ENCODE measurements at places on chromosomes 5 and 9.

DNA sequence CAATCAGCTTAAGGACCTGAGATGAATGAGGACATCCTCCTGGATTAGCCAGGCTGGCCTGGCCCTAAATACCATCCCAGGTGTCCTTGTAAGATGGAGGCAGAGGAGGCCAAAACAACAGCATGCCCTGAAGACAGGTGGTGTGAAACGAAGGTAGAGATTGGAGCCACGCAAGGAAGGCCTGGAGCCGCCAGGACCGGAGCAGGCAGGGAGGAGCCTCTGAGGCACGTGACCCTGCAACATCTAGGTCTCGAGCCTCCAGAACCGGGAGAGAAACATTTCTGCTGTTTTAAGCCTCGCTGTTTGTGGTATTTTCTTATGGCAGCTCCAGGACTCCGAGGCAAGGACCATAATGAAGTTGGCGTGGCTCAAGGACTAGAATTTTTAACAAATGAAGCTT lies 9.7 kb upstream of the COL5A1 start:
- DNase-seq = peak; percentile 20

- peak; percentile 67 for DNase-seq
These were observed 1237.9 kb downstream of the CDH12 start for GRCh38 chr5:21615195-21615765.

- DNase-seq = no peak
These were observed 306.2 kb upstream of the NREP start for GRCh38 chr5:112063191-112063590.

- peak; percentile 55 for DNase-seq
These were observed 171.2 kb downstream of the CWC27 start for GRCh38 chr5:64939772-64940510.

DNA sequence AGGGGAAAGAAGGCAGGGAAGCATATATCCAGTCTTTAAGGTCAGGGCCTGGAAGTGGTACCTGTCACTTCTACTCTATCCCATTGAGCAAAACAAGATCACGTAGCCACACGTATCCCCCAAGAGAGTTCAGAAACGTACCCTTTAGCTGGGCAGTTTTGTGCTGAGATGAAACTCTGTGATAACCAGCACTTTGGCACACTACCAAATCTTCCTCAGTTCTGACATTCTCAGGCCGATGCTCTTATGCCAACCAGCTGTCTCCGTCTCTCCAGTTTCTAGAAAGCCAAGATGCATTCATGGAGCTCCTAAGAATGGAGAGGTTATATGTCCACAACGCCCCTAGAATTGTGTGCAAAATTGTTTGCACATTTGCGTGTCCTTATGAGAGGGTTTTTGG lies 176.6 kb upstream of the MSX2 start:
- no peak for DNase-seq

DNA sequence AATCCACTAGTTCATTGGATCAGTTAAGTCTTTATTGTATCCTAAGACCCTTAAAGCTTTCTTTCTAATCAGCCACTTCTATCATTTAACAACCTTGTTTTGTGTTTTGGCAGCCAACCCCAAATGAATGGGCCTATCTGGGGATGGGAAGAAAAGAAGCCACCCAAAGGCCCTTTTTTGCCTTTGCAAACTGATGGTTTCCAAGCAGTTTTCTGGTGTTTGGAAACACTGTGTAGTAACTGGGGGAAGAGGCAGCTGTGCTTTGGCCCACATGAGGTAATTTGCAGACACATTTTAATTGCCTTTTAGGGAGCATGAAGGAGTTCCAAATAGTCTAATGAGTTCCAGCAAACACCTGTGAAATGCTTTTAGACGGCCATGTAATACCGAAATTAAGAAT lies 1751.3 kb upstream of the WWC1 start:
- DNase-seq = no peak

DNA sequence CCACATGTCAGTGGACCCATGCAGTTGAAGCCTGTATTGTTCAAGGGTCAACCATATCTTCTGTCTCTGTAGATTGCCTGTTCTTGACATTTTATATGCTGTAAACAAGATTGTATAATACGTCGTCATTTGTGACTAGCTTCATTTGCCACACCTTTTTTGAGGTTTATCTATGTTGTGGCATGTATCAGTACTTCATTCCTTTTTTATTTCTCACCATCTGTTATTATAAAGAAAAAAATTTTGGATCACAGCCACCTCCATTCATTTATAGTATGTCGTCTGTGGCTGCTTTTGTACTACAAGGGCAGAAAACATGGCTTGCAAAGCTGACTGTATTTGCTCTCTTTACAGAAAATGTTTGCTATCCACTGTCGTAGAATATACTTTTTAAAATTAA lies 72.4 kb downstream of the TEK start:
- no peak for DNase-seq

DNA sequence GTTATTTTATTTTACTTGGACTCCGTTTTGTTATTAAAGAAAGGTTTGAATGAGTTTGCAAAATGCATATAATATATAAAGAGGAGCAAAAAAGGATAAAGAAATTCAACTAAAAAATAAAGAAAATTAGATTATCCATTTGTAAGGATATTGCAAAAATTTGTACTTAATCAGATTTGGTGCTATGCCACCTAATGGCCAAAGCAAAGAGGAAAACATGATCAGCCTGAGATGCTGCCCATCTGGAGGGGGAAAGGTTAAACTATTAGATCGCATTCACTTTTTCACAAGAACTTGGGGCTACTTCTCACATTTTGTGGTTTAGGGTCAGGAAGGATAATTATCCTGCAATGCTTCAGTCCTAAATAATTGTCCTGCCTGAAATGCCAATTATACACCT lies 350.6 kb downstream of the MLLT3 start:
- no peak for DNase-seq

DNA sequence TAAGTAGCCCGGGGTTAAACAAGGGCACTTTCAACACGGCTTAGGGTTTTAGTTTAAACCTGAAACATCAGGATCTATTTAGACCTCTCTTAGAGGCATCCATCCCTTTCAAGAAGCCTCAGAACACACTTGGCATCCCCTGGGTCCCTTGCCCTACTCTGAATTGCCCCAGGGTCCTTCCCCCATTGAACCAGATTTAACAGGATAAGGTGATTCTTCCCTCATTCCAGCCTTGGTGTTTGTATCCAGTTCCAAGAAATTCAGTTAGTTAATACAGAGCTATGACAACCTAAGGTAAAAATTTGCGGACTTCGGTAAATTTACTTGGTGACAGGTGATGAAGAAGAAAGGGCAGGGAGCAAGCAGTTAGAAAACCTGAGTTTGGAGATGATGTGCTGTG lies 35.8 kb upstream of the GLIS3 start:
- no peak for DNase-seq

DNA sequence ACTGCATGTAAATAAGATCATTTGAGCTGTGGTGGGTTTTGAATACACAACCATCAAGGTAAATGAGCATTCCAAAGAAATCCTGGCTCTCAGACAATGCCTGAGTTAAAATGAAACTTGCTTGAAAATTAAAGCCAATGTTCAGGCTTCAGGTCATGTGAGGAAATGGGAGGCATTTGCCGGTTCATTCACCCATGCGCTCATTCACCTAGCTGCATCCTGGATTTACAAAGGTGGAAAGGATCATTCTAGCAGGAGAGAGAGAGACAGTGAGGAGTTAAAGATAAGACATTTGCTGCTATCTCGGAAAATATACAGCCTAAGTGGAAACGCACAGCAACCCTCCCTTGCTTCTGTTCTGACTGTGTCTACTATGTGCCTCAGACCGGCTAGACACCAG lies 143.8 kb upstream of the KLF4 start:
- no peak for DNase-seq

DNA sequence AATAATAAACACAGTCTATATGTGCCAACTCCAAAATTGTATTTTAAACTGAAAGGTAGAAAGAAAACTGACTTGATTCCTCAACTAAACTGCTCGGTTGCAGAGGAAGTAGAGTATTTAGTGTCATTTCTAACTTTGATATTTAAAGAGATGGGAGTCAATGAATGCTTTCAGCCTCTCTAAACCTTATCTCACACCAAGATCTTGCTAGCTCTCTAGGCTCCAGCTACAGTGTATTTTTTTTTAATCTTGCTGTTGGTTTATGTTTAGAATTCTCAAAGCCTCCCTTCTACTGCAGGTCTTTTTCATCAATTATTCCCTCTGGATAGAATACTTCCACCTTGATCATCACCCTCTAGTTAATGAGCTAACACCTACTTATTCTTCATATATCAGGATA lies 419.4 kb upstream of the ZNF462 start:
- DNase-seq = no peak

DNA sequence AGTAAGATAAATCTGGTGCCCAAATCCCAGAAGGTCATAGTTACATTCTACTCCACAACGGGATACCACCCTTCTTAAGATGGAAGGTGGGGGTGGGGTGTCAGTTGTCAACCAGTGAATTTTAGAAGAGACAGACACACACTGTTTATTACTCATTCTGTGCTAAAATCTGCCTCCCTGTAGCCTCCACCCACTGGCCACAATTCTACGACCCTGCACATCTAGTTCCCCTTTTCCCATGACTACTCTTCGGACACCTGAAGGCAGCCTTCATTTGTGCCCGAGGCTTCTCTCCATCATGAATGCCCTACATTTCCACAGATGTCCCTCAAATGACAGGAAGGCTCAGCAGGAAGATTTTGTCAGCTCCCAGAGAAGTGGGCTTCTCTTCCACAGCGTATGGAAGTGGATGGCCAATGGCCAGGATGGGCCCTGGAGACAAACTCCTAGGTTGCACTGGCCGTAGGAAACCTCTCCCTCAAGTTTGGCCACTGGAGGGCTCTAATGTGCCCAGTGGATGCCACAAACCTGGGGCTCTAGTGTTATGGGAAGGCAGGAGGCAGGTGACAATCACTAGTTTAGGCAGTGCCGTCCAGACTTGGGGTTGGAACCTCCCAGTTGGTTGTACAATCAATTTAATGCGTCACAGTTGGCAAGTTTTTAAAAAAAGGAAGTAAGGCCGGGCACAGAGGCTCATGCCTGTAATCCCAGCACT lies 46.6 kb downstream of the PTPN3 start:
- peak; percentile 61 for DNase-seq

DNA sequence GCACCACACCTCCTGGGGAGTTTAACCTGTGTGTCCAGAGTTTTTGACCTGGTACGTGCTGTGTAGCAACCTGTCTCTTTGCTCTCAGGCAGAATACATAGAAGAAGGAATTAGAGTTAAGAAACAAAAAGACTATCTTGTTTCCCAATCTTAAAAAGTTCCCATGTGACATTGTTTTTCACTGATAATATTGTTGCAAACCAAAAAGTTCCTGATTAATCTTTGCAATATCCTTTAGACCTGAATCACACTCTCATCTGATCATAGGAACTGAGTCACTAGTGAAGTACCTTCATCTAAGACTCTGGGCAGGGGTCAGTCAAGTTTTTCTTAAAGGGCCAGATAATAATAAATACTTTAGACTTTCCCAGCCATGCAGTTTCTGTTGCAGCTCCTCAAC lies 35.1 kb downstream of the BASP1 start:
- DNase-seq = no peak

- no peak for DNase-seq
These were observed 2.5 kb downstream of the BARHL1 start for GRCh38 chr9:132584601-132585560.

DNA sequence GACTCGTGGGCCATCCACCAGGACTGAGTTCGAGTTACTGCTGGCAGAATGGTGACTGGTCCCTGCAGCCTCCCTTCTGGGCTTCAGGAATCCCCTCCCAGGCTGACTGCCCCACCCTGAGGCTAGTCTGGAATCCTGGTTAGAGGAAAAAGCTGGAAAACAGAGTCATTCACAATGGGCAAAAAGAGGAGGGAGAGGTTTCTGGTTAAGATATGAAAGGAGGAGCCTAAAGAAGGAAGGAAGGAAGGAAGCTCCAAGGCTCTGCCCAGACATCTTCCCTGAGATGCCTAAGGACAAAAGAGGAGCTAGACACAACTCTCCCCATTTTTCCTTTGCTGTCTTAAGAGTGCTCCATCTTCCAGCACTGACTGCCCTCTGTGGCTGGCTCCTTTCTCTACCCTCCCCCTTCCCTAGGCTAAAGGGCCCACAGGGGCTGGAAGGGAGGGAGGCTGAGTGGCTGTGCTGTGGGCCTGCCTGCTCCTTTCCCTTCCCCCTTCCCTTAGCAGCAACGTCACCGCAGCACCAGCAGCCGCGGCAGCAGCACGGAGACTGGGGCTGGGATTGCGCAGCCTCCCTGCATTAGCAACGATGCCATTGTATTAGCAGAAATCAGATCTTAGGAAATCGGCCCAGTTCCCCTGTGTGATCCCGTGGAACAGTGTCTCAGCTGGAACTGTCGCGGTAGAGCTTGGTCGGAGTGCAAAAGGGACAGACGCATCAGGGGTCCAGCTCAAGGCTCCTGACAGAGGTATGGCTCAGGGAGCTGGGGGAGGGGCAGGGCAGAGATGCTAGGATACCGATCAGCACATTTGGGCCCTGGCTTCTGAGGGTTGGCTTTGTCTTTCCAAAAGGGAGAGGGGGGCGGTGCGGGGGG lies 48.7 kb downstream of the RUSC2 start:
- peak; percentile 75 for DNase-seq

DNA sequence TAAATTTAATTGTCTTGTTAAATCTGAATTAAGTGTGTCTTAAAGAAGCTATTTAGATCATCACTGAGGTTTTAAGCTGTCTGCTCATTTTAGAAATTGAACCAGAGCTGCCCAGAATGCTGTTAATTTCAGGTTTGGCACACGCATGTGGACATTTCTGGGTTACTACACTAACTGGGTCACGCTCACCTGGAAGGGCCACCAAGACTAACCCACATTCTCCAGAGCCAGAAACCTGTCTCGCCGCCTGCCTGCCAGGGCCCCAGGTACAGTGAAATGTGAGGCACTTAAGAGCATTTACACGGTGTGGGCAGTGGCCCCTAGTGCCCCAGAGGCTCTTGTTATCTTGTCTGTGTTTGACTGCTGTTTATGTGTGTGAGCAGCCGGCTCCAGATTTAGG lies 46.6 kb downstream of the ATP10B start:
- no peak for DNase-seq

- peak; percentile 14 for DNase-seq
These were observed 34.9 kb downstream of the BICD2 start for GRCh38 chr9:92729735-92730155.

- DNase-seq = peak; percentile 38
These were observed 246.9 kb downstream of the FANCC start for GRCh38 chr9:95070549-95071021.

DNA sequence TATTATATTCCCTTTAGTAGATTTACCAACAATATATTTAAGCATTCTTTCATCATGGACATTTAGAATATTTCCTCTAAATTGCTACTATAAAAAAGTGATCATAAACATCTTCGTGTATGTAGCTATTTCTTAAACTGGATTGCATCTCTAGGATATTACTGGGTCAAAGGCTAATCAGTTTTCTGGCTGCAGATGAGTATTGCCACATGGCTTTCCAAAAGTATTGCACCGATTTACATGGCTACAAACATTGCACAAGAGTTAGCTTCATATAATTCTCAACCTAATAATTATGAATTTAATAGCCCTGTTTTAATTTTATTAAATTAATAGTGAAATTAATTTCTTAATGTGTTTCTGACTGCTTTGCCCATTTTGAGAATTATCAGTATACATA lies 183.4 kb downstream of the DMRT2 start:
- DNase-seq = no peak

DNA sequence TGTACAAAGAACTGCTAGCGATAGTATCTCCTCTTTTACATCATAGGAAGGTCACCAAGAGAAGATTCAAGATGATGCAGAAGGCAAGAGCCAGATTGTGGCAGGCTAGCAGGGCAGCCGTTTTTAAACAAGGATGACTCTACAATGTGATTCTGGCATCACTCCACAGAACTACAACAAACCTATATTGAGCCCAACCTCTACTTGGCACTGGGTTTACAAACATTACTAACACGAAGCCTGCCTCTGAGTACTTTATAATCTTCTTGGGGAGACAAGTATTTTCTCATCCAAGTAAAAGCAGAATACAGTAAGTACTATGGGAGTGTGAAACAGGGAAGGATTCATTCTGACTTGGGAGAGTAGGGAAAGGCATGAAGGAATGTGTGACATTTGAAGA lies 448.6 kb downstream of the ZNF608 start:
- no peak for DNase-seq
